Fibroblast of skin of right quadriceps (primary cell): ENCODE measurements at places on chromosomes 11 and 22.

GRCh38 chr22:46714550-46714949, 23.5 kb downstream of the CERK start:
- DNase-seq = no peak

DNA sequence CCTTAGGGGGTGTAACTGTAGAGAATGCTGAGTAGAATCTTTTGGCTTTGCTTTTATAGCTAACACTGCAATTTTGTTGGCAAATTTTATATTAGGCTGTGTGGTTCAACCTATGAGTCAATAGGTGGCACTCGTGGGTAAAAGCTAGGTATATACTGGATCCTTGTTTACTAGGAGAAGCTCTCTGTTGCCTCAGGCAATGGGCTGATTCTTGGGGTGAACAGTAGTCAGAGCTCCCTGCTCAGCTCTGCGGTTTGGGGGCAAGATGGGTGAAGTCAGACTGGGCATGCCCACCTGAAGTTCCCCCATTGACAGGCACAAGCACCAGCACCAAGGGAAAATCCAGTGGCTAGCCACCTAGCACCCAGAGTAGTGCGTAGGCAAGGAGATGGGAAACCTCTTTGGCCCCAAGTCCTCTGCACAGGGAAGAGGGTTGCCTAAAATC, 238.7 kb downstream of the FAM181B start:
- DNase-seq = no peak

DNA sequence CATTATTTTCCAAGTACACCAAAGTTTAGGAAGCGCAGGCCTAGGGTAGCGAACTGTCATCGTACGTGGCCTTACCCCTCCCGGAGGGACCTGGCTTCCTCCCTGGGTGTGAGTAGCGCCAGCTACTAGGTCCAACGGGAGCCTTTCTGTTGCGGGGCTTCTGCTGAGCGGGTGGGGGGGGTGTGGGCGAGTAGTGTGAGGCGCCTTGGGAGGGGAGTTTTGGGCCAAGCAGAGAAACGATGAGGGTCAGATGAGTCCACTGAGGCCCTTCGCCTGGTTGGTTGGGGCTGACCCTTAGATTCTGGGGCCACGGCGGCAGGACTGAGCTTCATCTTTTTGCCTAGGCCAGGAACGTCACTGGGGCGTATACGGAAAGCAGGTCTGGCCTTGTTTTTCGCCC, 868 bp downstream of the TEF start:
- no peak for DNase-seq

GRCh38 chr11:32420937-32421901, 14.1 kb downstream of the WT1 start:
- DNase-seq = peak; percentile 25

GRCh38 chr11:35087648-35088047, 51.3 kb upstream of the CD44 start:
- DNase-seq = no peak

- DNase-seq = peak; percentile 82
Measured at GRCh38 chr11:28581286-28582242, 473.4 kb downstream of the METTL15 start.

GRCh38 chr11:17544181-17544622, at the start of gene USH1C:
USH1C (minus strand) TSS chr11:17544416; CDS start chr11:17544307, 109 bp downstream.
- no peak for DNase-seq

DNA sequence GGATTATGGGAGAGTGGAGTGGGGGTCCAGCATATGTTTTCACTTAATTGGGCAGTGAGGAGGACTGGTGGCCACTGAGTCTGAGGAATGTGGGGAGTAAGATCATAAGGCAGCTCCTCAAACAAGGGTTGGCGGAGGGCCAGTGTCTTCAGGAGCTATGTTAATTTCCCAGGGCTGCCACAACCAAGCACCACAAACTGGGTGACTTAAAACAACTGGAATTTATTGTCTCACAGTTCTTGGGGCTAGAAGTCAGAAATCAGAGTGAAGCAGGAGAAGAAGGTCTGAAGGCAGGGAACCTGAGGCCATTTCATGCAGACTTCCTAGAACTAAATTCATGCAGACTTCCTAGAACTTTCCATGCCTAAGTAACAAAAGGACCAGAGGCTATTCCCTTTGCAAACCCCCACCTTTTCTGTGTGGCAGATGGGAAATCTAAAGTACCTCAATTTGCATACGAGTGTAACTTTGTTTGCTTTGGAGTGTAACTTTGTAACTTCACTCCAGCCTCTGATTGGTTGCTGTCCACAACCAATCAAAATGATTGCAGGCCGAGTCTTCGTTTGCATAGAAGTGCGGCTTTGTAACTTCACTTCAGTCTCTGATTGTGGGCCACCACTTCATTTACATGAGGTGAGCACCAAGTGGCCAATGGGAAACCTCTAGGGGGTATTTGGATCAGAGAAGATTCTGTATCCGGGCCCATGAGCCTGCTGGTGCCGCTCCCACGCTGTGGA, 50.5 kb upstream of the ZBED5 start:
- peak; percentile 99 for DNase-seq

DNA sequence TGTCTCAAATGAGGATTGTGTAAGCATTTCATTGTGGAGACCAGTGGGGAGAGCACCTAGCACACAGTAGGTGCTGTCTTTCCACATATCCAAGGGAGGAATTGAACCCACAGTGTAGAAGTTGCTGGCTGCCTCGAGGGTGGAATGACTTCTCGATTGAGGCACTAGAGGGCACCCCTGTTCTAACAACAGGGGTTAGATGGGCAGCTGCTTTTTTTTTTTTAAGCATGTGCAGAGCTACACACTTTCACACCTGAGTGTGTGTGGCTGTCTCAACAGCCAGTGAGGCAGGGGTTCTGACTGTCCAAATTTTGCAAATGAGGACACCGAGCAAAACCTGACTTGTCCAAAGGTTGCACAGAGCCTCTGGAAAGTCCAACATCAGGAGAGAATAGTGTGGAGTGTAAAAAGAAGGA, 118.2 kb upstream of the CRYBB3 start:
- DNase-seq = no peak

GRCh38 chr11:82405421-82405820, 328.2 kb downstream of the FAM181B start:
- no peak for DNase-seq

DNA sequence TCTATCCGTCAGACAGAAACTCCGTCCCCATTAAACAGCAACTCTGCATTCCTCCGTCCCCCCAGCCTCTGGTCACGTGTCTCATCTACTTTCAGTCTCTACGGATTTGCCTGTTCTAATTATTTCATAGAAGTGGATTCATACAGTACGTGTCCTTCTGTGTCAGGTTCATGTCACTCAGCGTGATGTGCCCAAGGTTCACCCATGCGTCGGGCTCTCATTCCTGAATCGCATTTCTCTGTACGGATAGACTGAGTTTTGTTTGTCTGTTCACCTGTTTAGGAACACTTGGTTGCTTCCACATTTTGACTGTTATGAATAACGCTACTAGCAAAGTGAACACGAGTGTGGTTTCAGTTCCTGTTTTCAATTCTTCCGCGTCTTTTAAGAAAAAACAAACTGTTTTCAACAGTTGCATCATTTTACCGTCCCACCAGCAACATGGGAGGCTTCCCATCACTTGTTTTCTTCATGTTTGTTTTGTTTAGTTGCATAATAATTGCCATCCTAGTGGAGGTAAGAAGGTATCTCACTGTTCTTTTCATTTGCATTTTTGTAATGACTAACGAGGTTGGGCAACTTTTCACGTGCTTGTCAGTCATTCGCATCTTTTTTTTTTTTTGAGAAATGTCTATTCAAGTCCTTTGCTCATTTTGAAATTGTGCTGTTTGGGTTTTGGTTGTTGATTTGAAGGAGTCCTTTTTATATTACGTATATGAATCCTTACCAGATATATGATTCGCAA, 8.9 kb upstream of the NLRP6 start:
- DNase-seq = no peak

- DNase-seq = peak; percentile 50
Measured at GRCh38 chr11:1559111-1559951, 12.7 kb downstream of the DUSP8 start.

- DNase-seq = no peak
Measured at GRCh38 chr22:49517211-49517610, 310.5 kb downstream of the BRD1 start.

DNA sequence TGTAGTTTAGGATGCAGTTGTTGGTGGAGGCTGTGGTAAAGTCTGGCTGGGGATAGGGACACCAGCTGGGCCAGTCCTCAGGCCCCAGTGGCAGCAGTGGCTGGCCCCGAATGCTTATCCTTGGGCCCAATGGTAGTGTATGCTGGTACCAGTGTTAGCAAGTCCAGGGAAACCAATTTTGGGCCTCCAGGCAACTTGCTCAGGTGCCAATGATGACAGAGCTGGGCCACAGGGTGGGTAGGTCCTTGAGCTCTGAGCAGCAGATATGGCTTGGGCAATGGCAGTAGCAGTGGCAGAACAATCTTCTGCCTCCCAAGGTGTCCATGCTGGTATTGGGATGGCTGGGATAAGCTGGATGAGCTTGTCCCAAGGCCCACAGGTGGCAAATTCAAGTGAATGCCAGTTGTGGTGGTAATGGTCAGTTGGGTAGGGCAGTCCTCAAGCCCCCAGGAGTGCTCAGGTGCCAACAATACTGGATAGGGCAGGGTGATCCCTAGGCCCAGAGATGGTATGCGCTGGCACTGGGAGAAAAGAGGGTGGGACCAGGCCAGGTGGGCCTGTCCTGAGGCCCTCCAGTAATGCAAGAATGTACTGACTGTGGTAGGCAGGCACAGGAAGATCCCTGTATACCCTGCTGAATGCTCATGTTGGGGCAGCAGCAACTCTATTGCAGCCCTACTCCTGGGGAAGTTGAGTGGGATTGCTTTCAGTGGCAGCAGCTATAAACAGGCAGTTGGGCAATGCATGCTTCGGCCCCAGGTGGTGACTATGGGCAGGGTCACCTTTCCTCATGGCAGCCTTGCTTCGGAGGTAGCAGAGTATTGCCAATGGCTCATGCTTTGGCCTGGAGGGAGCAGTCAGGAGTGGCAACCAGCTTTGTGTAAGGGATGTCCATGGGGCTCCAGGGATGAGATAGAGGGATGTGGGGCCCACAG, 54.7 kb downstream of the KCNQ1OT1 start:
- no peak for DNase-seq

DNA sequence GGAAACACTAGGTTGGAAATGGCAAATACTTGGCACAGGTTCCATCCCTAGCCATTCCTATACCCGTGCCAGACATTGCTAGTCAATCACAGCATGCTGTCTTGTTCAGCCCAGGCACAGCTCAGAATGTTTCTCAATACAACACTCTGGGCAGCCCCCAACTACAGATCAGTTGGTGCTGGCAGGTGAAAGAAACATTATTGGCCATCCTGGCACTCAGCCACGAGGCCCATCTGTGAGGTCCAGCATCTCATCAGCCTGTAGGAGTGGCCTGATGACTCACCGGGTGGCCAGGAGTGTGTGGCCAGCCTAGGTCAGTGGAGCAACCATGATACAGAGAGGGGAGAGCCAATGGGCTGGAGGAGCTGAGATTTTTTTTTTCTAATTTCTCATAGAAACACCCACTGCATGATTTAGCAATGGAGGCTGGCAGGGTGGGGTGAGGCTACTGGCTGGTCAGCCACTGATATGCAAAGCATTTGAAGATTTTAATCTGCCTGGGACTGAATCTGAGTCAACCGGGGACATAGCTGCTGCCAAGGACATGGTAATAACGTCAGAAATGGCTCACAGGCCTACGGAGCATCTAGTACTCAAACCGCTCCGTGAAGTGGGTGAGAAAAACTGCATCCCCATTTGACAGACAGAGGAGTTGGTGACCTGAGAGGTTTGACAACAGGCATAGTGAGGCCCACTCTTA, 5.4 kb downstream of the MYO18B start:
- DNase-seq = peak; percentile 45

DNA sequence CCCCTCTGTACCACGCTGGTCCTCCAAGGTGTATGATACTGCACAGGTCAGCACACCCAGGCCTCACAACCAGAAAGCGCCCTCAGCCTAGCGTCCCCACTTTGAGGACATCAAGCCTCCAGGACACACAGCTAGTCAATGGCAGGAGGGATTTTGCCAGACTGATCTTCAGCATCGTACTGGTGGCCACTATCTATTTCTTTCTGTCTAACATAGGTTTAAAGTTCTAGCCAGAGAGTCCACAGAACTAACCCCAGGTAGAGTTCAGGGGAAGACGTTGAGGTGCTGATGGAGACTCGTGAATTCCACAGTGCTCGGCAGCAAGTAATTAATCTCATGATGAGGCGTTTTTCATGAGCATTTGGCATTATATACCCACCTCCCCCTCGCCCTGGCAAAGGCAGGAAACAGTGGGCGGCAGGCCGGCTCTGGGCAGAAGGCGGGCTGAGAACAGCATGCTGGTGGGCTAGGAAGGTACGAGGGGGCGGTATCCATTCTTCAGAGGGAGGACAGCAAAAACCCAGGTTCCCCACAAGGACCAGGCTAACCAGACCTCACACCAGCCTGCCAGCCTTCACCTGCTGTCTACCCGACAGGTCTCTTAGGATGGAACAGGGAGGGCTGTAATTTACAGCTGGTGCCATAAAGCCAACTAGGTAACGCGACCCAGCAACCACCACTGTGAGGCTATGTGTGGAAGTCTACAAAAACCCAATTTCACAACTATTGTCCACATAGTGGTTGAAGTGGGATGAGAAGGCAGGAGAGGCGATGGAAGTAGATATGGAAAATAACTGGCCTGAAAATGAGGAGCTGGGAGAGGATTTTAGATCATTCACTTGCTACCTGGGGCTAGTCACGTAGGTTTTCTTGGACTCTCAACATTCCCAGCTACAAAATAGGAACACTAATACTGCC, 18.5 kb downstream of the MYH9 start:
- no peak for DNase-seq

- no peak for DNase-seq
Measured at GRCh38 chr22:26033586-26033985, 135.7 kb upstream of the SEZ6L start.

- DNase-seq = no peak
Measured at GRCh38 chr22:39244496-39245129, at the start of gene PDGFB. PDGFB (minus strand) TSS chr22:39244982; CDS start chr22:39243963, 1,019 bp downstream.
